ENCODE measurements at places on chromosomes 6 and 20. TPM values are rescaled to one million over a fixed set of nuclear protein-coding genes. Genes with fewer than 3 reads are reported as not detected.

DNA sequence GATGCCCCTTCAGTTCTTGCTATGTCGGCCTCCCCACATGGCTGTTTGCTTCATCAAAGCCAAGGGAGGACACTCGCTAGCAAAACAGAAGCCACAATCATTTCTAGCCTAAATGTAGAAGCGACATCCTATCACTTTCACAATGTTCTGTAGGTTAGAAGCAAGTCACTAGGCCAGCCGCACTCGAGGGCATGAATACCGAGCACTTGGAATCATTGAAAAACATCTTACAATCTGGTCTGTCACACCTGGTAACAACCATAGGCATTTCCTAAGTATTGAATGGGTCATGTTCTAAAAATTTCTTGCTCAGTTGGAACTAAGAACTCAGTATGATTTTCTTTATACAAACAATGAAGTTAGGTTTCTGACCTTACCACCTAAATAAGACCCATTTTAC, 192.3 kb downstream of the AIG1 start:
- H3K36me3 ChIP-seq = no peaks in the 10 kb centered on the region
- no peak overlapping the region for H3K27ac ChIP-seq
- no peaks in the 10 kb centered on the region for H3K4me1 ChIP-seq
- DNase-seq = no peak

Gene PTPRK
- total RNA-seq = 64.6 TPM

Gene GFOD1
- 12.2 TPM for total RNA-seq

GRCh38 chr20:36658300-36658699, 12.3 kb upstream of the SLA2 start:
- DNase-seq = no peak
- H3K4me1 ChIP-seq = no peaks in the 10 kb centered on the region
- no peak overlapping the region for H3K4me3 ChIP-seq
- H3K27me3 ChIP-seq = no peaks in the 10 kb centered on the region

- no peaks in the 10 kb centered on the region for H3K4me1 ChIP-seq
- no peaks in the 10 kb centered on the region for H3K27me3 ChIP-seq
- H3K4me3 ChIP-seq = no peak overlapping the region
- no peaks in the 10 kb centered on the region for H3K36me3 ChIP-seq
- DNase-seq = peak; percentile 39
Observed at GRCh38 chr6:41182069-41183034, 18.6 kb downstream of the TREML2 start.

- H3K4me1 ChIP-seq = no peaks in the 10 kb centered on the region
- H3K36me3 ChIP-seq = no peaks in the 10 kb centered on the region
- H3K27ac ChIP-seq = no peak overlapping the region
- no peak overlapping the region for H3K4me3 ChIP-seq
Observed at GRCh38 chr6:9711365-9711764, 703.5 kb downstream of the TFAP2A start.

Gene MOG
- not detected for total RNA-seq

DNA sequence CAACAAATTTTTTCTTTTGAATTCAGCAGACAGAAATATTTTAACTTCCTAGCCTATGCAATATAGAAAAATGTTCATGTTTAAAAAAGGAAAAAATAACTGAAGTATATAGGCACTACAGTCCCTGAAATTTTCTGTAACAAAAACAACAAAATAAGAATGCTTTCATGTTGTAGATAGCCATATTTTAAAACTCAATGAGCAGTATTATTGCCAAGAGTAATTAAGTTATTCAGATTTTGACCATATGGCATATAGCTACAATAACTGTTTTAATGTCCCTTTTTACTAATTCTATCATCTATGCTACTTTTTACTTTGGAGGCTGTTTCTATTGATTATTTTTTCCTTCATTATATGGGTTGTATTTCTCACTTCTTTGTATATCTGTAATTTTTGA, 283.3 kb upstream of the RIMS1 start:
- H3K4me3 ChIP-seq = no peak overlapping the region
- DNase-seq = no peak
- H3K36me3 ChIP-seq = no peaks in the 10 kb centered on the region
- no peak overlapping the region for H3K27ac ChIP-seq

- H3K36me3 ChIP-seq = no peaks in the 10 kb centered on the region
- no peak overlapping the region for H3K27ac ChIP-seq
Observed at GRCh38 chr6:104483225-104483834, 376.4 kb downstream of the HACE1 start.

- no peaks in the 10 kb centered on the region for H3K4me1 ChIP-seq
- no peak overlapping the region for H3K27ac ChIP-seq
- H3K36me3 ChIP-seq = no peaks in the 10 kb centered on the region
Observed at GRCh38 chr6:45974596-45974995, 41.1 kb downstream of the CLIC5 start.

DNA sequence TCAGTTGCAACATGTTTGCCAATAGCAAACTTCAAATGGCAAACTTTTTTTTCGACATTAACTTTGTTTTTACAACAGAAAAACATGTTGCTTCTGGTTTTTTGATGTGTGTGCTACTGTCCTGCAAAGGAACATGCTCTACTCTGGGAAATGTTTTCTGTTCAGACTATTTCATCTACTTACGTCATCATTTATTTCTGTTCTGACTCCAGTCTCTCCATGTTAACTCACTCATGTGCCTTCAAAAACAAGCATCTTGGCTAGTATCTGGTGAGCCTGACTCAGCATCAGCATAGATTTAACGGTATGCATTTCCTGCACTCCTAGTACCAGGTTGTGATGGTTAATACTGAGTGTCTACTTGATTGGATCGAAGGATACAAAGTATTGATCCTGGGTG, 36.1 kb upstream of the MAP7 start:
- H3K27ac ChIP-seq = peak overlapping the region; percentile 51
- no peak for DNase-seq
- no peaks in the 10 kb centered on the region for H3K27me3 ChIP-seq
- H3K4me3 ChIP-seq = no peak overlapping the region

Gene CASP8AP2
- total RNA-seq = 10.9 TPM

Data from prostate gland (tissue), 2 donors.